Activated naive CD8-positive, alpha-beta T cell treated with anti-CD3 and anti-CD28 coated beads, Interleukin-2, amount 10 ng/mL, durations not matched to agents 7 days and 5 days (primary cell): ENCODE measurements at places on chromosomes 3 and 15. TPM values are rescaled to one million over a fixed set of nuclear protein-coding genes. Genes with fewer than 3 reads are reported as not detected.

Gene ALG1L2
- 2.7 TPM for total RNA-seq

Gene DPPA2
- not detected for total RNA-seq

Gene CSK
- total RNA-seq = 269 TPM

Gene CERS3
- total RNA-seq = 0.34 TPM

Gene ZNF35
- total RNA-seq = 5.4 TPM

Gene PARL
- total RNA-seq = 45.5 TPM

Gene CACNA1D
- total RNA-seq = not detected

Gene RBP2
- total RNA-seq = not detected

Gene IQCH
- total RNA-seq = 1.2 TPM

Gene GPR27
- total RNA-seq = 0.28 TPM

Gene MCCC1
- 31.2 TPM for total RNA-seq

Gene ITIH4
- 29.2 TPM for total RNA-seq

Gene ZWILCH
- 28.1 TPM for total RNA-seq

Gene CNTN3
- total RNA-seq = not detected

Gene UROC1
- not detected for total RNA-seq

Gene FHIT
- total RNA-seq = 5.8 TPM

Gene SPINK8
- not detected for total RNA-seq

Gene CPN2
- not detected for total RNA-seq

Gene CCDC80
- total RNA-seq = not detected

Gene NPAP1
- total RNA-seq = not detected

Gene EPHB1
- total RNA-seq = 0.39 TPM

Gene ITIH1
- total RNA-seq = not detected

Gene CEP63
- 26.3 TPM for total RNA-seq

Gene VIPR1
- total RNA-seq = 22.3 TPM

Gene PAQR5
- total RNA-seq = not detected

Gene MB21D2
- total RNA-seq = 5.3 TPM

Gene SPATA12
- not detected for total RNA-seq

Gene TMEM266
- total RNA-seq = not detected

Gene HYKK
- total RNA-seq = 1.6 TPM

Gene GRAMD1C
- total RNA-seq = 1.2 TPM

Gene GREM1
- not detected for total RNA-seq

Gene RBMS3
- total RNA-seq = 0.58 TPM

Gene HTR3E
- total RNA-seq = not detected

Gene TM6SF1
- 16.3 TPM for total RNA-seq

Gene GOLGA8H
- total RNA-seq = 0.54 TPM

Gene AGBL1
- not detected for total RNA-seq

Gene SPINT1
- total RNA-seq = 7.3 TPM

Gene SLC28A2
- total RNA-seq = not detected

Gene TMEM212
- total RNA-seq = not detected

Gene DAZL
- not detected for total RNA-seq

Gene SUCNR1
- 0.06 TPM for total RNA-seq

Gene SCAANT1
- total RNA-seq = not detected

Gene GOLGA6D
- total RNA-seq = not detected

Gene C3orf18
- 58.4 TPM for total RNA-seq

Gene KBTBD13
- not detected for total RNA-seq

Gene C3orf22
- total RNA-seq = not detected

Gene BSN
- total RNA-seq = 0.14 TPM

Gene CLDN16
- total RNA-seq = not detected

Gene CDC25A
- 19.0 TPM for total RNA-seq

Gene STX19
- not detected for total RNA-seq

Gene CYB561D2
- 35.0 TPM for total RNA-seq

Gene SLC33A1
- 26.4 TPM for total RNA-seq

Gene GOLGA6L25
- not detected for total RNA-seq

Gene B3GALNT1
- 10.4 TPM for total RNA-seq

Gene ACKR4
- not detected for total RNA-seq

Gene SLC22A13
- total RNA-seq = 0.57 TPM

Gene AHSG
- total RNA-seq = not detected

Gene AMT
- 10.3 TPM for total RNA-seq

Gene SERINC4
- 0.14 TPM for total RNA-seq

Gene IQCF2
- not detected for total RNA-seq
